Cortex of kidney (tissue), 1 donor: ENCODE measurements at places on chromosomes 7 and 10.

GRCh38 chr10:103879409-103879808 is 24.0 kb upstream of the SH3PXD2A start:
- DNase-seq: no peak

GRCh38 chr7:6675807-6676405 is 30.8 kb downstream of the ZNF12 start:
- DNase-seq: no peak

- DNase-seq: no peak
Observed at GRCh38 chr7:151626422-151627115, 106.9 kb upstream of the RHEB start.

- DNase-seq: no peak
Observed at GRCh38 chr7:134212576-134213546, 85.7 kb downstream of the LRGUK start.

- no peak for DNase-seq
Observed at GRCh38 chr10:92965314-92965713, 95.3 kb upstream of the CYP26C1 start.

- DNase-seq: no peak
Observed at GRCh38 chr10:123512901-123513775, 153.0 kb upstream of the GPR26 start.

DNA sequence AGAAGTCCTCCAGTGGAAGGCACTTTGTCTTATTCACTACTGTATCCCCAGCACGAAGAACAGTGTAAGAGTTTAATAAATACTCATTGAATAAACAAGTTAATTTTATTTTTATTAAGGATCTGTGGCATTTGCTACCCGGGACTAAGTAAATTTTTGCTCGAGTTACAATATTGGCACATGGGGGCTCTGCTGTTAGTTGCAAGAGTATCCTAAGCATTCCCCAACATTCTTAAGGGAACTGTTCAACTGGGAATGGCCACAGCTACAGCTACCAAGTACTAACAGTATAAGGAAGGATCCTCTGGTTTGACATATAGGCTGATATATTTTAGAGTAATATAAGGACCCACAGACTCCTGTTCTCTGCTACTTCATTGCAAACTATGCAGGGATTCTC is 8.7 kb upstream of the LRRTM3 start:
- DNase-seq: no peak
